Stromal cell of bone marrow (primary cell): ENCODE measurements at places on chromosomes 2 and 18.

DNA sequence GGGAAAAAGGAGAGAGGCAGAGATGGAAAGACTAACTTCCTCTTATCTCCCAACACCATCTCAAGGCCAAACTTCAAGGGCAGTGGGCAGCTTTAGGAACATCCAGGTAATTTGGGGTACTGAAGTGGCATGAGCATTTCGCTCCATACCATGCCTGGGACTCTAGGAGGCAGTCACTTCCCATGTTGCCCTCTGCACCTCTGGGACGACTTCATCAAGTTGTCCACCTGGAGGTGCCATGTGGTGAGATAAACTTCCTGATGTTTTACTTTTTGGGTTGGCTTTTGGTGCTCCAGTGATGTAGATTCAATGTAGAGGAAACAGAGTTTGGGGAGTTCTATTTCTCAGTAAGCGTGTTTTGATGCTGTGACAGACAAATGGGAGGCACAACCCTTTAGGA lies 56.3 kb upstream of the UPP2 start:
- no peak for DNase-seq

DNA sequence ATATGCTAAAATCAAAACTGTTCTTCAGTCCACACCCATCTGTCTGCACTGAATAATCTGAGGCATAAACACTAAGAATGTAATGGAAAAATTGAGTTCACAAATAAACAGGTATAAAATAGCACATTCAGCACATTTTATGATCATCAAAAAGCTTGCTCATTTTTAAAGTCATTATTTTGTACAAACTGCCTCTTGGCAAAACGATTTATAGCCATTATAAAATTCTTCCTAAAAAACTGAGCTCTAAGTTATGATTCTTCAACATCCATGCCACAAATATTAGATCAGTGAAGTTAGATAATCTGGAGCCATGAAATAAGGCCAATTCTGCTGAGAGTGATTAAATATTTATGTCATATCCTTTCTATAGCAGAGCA lies 233.5 kb downstream of the DYM start:
- no peak for DNase-seq

DNA sequence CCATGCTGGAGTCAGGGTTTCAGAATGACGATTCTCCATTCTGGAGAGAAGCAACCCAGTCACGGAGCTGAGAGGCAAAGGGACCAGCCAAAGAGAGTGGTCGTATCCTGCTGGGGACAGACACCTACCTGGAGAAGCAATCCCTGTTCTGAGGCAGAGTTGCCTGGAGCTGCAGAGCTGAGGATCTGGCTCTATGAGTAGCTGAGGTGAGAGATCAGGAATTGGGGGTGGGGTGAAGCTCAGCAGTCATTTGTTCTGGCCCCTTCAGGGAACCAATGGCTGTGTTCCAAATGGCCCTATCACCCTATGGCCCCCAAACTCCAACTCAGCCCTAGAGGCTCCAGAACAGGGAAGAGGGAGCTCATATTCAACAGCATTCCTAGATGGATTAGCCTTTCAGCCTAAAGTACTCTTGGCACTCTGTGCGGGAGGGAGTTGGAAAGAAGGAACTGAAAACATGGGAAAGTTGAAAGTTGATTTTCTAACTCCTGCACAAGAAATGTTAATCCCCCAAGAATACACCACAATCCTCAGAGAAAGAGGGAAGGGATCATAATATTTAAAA lies 3.3 kb upstream of the ATRAID start:
- no peak for DNase-seq

GRCh38 chr2:58665154-58665553 lies 424.0 kb upstream of the FANCL start:
- DNase-seq = no peak

GRCh38 chr2:70380621-70381020 lies 78.8 kb upstream of the FAM136A start:
- no peak for DNase-seq

GRCh38 chr2:11290713-11291112 lies 53.7 kb downstream of the ROCK2 start:
- no peak for DNase-seq

GRCh38 chr2:122523143-122523542 lies 767.7 kb downstream of the TSN start:
- DNase-seq = no peak
